ENCODE measurements at places on chromosomes 4 and X. TPM values are rescaled to one million over a fixed set of nuclear protein-coding genes. Genes with fewer than 3 reads are reported as not detected.

Gene ADGRA3
- total RNA-seq: 15.8 TPM

DNA sequence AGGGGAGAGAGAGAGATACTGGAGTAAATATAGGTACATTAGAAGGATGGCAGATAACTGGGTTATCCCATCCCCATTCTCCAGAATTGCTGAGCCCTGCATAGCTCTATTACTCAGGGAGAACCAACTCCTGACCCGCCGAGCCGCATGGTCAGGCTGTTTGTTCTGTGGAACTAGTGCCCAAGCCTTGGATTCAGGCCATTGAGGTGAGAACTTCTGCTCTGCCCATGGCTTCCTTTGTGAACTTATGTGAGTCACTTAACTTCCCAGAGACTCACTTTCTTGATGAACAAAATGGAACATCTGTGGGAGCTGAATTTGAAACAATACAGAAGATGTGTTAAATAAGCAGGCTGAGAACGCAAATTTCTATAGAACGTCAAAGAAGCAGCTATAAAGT lies 54.2 kb downstream of the SPATA18 start:
- no peak for DNase-seq
- no peaks in the 10 kb centered on the region for H3K4me1 ChIP-seq
- no peak overlapping the region for H3K27ac ChIP-seq
- no peaks in the 10 kb centered on the region for H3K27me3 ChIP-seq

Gene AMBN
- total RNA-seq: not detected

GRCh38 chr4:44848466-44848865 lies 122.1 kb upstream of the GNPDA2 start:
- H3K4me1 ChIP-seq: no peaks in the 10 kb centered on the region
- no peak for DNase-seq
- no peak overlapping the region for H3K4me3 ChIP-seq
- H3K27me3 ChIP-seq: no peaks in the 10 kb centered on the region
- no peaks in the 10 kb centered on the region for H3K36me3 ChIP-seq

DNA sequence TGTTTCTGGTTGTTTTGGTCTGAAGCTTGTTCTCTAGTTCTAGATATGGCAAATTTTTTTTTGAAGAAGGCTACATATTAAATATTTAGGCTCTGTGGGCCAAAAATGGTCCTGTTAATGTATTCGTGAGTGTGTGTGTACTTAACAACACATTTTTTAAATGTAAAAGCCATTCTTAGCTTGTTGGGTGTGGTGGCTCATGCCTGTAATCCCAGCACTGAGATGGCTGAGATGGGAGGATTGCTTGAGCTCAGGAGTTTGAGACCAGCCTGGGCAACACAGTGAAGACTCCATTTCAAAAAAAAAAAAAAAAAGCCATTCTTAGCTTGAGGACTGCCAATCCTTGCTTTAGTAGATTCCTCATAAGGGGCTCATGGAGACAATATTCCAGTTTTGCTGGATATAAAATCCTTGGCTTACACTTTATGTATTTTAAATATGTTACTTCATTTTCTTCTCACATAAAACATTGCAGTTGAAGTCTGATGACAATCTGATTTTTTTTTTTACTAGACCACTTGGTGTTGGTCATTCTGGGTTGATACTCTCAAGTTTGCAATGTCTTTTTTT lies 23.4 kb downstream of the NOCT start:
- H3K27me3 ChIP-seq: no peaks in the 10 kb centered on the region
- DNase-seq: no peak
- H3K4me3 ChIP-seq: no peak overlapping the region
- H3K36me3 ChIP-seq: peaks cover 7% of the 10 kb centered on the region
- no peak overlapping the region for H3K27ac ChIP-seq

Gene GC
- total RNA-seq: 0.86 TPM

Gene TMPRSS11F
- total RNA-seq: not detected

GRCh38 chr4:14772388-14772787 lies 229.9 kb upstream of the CPEB2 start:
- no peaks in the 10 kb centered on the region for H3K36me3 ChIP-seq
- H3K4me3 ChIP-seq: no peak overlapping the region
- no peaks in the 10 kb centered on the region for H3K27me3 ChIP-seq
- DNase-seq: no peak
- H3K27ac ChIP-seq: no peak overlapping the region

Gene PDGFRA
- 69.5 TPM for total RNA-seq

DNA sequence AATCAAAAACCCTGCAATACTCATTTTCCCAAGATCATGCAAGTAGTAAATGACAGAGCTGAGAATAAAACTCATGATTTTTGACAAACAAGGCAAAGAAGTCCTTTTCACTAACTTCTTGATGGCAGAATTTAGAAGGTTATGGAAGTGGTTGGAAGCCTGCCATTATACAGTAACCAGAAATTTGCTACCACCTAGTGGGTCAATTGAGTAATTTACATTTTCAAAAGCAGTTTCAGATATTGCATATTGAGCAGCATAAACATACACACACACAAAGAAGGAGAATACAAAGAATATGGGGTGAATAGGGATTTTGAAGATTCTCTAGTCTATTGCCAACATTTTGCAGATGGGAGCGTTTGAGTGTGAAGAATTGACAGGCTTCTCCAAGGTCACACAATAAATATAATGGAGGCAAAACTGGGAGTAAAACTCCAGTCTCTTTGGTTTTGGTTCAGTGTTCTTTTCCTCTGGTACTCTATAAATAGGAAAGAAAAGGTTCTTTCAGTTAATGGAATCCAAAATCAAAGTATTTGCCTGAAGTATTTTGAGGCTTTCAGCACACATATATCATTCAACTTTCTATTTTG lies 70.2 kb downstream of the GC start:
- no peak overlapping the region for H3K27ac ChIP-seq
- no peaks in the 10 kb centered on the region for H3K27me3 ChIP-seq
- no peaks in the 10 kb centered on the region for H3K36me3 ChIP-seq
- H3K4me1 ChIP-seq: no peaks in the 10 kb centered on the region
- DNase-seq: no peak

All from lower lobe of right lung (tissue), 2 donors.